ENCODE measurements at places on chromosomes 2 and 18.

- no peak for DNase-seq
These were observed 42.0 kb upstream of the UBE2E3 start for GRCh38 chr2:180938451-180938850.

DNA sequence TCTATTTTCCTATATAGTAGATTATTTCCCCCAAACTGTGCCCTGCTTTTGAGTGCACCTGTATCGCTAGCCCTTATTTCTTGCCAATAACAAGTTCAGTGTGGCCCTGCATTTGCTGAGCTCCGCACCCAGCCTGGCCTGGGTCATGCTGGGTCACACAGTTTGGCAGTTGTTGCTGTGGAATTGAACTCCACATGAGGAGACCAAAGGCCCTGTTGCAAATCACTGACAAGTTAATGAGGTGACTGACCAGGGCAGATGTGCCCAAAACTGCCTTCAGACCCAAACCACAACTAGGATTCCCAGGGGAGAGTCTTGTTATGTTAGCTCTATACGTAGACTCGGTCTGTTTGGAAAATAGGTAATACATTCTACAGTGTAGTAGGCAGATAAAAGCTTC is 31.0 kb downstream of the COL4A4 start:
- DNase-seq, result no peak

DNA sequence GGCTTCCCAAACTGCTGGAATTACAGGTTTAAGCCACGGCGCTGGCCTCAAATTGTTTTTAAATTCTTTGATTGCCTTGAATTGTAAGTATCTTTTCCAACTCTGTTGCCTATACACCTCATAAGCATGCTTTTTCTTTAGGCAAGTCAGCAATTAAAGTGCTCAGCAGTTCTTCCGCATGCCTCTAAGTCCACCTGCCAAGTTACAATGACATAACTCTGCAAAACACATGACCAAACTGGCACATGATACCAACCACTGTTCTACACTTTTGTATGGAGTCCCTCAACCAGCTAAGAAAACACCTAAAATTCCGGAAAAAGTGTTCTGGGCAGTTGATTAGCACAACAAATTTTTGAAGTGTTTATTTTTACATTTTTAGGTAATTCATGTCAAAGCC is 5.1 kb downstream of the TXNL4A start:
- no peak for DNase-seq

GRCh38 chr2:75065402-75066008 is 107.1 kb downstream of the POLE4 start:
- no peak for DNase-seq

- DNase-seq, result no peak
These were observed 22.1 kb upstream of the SERTAD2 start for GRCh38 chr2:64675860-64676259.

DNA sequence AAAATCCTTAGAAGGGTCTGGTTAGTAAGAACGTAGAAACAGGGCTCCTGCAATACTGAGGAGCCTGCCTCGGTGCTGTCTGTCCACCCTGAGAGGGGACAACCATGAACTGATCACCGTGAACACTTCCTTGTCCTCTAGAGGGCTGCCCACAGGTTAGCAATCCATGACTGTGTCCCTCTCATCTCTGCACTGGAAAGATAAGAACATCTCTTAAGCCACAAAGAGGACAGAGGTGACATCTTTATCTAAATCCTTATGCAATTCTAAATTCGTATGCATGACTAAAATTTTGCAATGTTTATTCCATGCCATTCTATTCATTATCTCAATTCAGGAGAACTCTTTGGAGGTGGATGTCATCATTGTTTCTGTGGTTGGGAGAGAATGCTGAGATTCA is 12.8 kb downstream of the EFR3B start:
- no peak for DNase-seq

DNA sequence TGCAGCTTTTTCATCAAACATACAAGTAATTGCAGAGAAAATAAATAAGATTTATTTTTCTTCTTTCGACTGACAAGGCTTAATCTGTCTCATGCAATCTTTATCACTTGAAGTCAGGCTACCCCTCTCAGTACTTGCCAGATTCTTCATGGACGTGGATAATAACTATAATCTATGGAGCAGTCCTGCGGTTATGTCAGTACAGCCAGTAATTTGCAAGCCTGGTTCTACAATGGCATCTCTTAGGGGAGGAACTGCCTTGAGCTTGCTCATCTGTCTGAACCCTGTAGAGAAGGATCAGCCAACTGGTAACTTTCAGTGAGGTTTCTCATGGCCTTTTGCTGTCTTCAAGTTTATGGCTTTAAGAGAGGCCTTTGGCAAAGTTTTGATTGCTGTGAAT is 35.5 kb upstream of the LRRTM1 start:
- DNase-seq, result no peak

DNA sequence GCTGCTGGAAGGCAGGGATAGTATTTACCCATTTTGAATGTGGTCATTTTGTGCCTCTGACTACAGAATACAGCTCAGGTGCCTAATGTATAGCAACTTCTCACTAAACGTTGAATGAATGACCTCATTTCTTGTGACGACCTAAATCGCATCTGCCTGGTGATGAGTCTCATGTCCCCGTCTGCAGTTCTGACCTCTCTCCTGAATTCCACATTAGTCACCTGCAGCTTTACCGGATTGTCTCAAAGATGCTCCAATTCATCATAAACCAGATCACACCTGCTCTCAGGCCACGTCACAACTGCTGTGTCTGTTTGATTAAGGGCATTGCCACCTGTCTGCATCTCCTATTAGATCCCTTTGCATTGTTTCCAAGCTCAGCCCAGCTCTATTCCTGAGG is 133.6 kb upstream of the MYT1L start:
- no peak for DNase-seq

DNA sequence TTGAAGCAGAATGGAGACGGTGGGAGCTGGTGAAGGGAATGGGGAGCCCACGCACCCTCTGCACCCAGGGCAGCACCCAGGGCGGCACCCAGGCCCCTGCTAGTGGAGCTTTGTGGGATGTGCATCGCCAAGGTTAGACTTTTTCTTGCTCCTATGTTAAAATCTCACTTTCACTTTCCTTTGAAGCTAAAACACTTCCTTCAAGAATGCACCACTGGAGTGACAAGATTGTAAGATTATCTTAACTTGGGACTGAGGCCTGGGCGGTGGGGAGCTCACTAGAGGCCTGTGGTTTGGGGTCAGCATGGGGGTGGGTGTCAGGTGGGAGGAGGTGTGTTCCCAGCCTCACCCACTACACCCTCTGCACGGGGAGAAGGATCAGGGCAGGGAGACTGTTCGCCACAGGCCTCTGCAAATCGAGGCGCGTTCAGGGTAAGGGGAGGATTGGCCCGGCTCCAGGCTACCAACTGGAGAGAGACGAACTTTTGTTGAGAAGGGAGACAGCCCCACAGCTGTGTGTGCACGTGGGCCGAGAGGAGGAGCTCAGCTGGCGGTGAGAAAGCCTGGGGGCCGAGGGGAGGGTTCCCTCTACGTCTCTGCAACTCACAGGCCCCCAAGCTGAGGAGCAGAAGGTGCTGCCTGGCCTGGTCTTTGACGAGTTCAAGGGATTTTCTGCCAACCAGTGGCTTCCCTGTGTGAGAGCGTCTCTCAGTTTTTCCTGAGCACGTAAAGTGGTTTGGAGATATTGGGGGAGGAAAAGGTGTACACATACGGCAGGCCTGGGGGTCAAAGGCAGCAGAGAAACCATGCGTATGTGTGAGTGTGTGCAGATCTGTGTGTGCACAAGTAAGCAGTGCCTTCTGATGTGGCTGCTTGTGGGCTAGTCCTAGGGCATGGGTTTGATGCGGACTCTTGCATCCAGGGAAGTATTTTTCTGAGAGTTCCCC is 147.7 kb downstream of the KLHL29 start:
- peak; percentile 12 for DNase-seq

DNA sequence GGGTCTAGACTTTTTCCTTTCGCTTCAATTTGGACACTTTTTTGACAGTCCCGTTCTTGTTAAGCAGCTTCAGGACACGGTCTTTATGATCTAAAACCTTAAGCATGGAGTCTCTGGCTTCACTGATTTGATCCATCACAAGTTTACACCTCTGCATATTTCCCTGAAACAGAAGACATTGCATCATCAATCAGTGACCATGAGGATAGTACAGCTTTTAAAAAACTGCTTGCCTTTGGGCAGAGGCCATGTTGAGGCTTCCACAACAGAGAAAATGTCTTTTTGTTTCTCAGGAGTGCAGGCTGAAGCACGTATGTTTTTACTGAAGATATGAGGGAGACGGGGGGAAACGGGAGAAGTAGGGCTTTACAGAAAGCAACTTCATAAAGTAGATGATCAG is 56.2 kb upstream of the AMMECR1L start:
- no peak for DNase-seq

DNA sequence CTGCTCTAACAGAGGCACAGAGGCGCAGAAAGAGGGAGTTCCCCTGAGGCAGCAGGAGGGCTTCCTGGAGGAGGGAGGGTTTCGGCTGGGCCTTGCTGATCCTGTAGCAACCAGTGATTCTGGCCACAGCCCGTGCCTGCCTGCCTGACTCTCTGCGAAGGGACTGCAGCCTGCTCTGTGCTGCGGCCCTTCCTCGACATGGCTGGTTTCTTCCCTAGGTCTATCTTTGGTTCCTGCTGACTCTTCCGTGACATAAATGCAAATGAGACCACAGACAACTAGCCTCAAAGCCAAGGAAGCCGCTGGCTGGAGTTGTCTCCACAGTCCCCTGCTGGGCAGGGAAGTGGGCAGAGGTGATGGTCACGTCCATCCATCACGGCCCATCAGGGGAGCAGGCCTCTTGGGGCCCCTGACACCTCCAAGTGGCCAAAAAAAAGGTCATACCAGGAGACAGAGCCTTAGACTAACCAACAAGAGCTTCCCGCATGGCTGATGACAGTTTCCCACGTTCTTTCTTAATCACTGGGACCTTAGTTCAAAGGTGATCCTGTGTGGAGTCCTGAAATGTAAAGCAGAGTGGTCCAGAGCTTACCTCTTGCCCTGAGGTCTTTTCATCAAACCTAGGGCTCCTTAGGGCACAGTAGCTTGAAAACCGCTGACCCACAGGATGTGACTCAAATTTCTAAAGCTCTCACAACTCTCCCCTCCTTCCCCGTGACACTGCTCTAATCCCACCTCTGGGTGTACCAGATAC is 55.3 kb downstream of the HS1BP3 start:
- no peak for DNase-seq

DNA sequence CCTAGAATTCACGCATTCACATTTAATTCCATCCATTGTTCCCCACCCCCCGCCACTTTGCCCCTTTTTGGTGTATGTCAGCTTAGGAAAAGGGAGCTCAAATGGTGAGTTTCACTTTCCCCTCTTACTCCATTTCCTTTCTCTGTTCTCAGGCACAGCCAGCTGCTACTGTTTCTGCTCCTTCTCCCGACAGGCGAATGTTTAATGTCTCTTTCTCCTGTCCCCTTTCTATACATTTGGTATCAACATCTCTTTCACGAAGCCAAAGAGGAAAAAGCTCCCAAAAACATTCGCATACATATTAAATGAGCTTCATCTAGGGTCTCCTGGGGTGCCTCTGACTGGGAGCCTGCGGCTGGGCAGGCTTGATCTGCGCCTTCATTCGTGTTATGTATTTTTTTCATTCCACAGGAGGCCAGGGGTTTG is 124.2 kb upstream of the SATB2 start:
- no peak for DNase-seq

DNA sequence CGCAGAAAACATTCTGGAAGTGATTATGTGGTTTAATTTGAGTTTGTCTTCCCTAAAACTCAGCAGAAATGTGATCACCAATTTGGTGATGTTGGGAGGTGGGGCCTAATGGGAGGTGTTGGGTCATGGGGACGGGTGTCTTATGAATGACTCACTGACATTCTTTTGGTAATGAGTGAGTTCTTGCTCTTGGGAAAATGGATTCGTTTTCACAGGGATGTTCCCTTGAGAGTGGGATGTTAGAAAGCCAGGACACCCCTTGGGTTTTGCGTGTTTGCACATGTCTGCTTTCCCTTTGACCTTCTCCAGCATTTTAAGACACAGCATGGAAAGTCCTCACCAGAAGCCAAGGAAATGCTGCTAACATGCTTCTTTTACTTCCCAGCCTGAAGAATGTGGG is 321.5 kb upstream of the NT5C1B start:
- no peak for DNase-seq

GRCh38 chr18:58671111-58671631 is at the start of gene MALT1:
MALT1 (plus strand) TSS chr18:58671465; CDS start chr18:58671644, 179 bp downstream.
- DNase-seq, result peak; percentile 90

DNA sequence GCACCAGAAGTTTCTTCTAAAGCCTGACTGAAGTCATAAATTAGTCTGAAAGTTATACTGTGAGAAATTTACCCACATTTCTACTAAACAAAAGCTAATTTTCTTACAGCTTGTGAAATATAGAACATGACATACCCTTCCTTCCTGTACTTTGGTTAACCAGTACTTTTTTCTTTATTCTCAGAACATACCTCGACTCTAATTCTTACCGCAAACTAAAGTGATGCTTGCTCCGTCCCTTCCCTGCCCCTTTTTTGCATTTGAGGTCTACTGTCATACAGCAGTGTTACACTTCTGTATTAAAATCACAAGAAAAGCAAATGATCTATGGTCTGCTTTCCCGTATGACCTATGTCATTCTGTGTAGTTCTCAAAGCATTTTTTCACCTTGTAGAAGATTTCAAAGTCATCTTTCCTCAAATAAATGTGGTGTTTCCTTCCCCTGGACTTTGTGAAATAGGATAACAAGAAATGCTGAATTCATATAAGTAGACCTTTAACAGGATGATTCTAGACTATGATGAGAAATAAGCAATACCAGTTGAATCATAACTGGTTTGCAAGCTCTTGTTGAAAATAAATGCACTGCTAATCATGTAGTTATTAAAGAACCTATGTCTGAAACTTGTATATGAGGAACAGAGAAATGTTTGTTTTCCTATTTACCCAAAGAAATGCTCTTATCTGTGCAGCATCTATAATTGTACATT is 30.4 kb downstream of the CYTIP start:
- DNase-seq, result no peak

DNA sequence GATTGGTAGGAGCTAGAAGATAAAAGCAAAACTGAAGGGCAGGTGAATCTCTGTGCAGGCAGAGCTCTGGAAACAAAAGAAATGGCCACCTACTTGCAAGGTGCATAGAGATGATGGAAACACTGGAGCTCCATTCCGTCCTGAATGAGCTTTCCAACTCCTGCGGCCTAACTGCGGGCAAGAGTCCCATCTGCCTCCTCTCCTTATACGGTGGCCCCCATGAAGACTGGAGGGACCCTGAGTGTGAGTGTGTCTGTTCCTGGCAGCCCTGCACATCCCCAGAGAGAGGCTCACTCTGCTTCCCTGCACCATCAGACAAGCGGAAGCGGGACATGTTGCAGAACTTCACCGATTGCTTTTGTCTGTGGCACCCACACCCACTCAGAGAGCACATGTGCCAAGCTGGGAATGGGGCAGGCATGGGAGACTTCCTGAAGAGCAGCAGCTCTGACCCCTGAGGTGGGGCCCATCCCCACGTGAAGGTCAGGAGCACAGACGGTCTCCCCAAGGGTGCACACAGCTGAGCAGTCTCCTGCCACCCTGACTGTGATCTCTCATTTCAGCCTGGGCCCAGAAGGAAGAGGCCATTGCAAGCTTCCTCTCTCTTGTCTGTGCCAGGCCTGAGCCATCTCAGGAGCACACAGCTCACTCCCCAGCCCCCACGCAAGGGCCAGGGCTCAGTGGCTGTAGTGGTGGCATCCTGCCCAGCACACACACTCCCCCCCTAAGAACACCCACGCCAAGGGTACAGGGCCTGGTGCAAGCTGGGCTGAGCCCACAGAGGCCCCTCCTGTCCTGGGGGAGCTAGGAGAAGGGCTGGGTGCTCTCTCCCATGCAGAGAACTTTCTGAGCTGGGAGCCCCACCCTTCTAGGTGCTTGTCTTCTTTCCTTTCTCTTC is 75.3 kb downstream of the STPG4 start:
- DNase-seq, result no peak

Measured in stimulated activated CD4-positive, alpha-beta T cell treated with anti-CD3 and anti-CD28 coated beads, TNF-alpha, amount 100 ng/mL, for 1 hour (primary cell).